ENCODE measurements at places on chromosomes 13 and 19.
A peak's percentile ranks its signal among the peaks of the same experiment; 100 is the strongest.

- DNase-seq, result peak; percentile 13
Observed at GRCh38 chr13:76885203-76886004, 801 bp downstream of the KCTD12 start.

GRCh38 chr19:17778251-17778967 lies 16.5 kb upstream of the B3GNT3 start:
- DNase-seq, result no peak

GRCh38 chr19:17305517-17306284 lies at the start of gene MRPL34:
MRPL34 (plus strand) TSS chr19:17305872; CDS start chr19:17305893, 21 bp downstream.
- DNase-seq, result peak; percentile 93

DNA sequence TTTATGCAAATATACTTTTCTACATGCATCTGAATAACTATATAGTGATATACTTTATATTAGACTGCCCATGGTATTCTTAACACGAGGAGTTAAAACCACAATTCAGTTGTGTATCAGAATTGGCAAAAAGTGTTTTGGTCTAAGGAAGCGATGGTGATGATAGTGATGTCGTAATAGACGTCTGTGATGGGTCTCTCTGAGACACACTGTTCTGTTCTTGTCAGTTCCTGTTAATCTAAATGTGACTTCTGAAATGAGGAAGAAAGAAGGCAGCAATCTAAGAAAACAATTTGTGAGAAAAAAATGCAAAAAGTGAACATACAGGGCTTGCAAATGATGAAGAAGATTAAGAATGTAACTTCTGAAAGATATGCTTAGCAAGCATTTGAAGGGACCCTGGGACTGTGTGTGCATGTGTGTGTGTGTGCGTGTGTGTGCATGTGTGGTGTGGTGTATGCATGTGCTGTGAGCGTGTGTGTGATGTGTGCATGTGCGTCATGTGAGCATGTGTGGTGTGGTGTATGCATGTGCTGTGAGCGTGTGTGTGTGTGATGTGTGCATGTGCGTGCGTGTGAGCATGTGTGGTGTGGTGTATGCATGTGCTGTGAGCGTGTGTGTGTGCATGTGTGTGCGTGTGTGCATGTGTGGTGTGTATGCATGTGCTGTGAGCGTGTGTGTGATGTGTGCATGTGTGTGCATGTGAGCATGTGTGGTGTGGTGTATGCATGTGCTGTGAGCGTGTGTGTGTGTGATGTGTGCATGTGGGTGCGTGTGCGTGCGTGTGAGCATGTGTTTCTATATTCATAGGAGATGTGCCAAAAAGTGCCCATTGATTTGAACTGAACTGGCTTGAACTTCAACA lies 131.8 kb downstream of the IRS2 start:
- no peak for DNase-seq

DNA sequence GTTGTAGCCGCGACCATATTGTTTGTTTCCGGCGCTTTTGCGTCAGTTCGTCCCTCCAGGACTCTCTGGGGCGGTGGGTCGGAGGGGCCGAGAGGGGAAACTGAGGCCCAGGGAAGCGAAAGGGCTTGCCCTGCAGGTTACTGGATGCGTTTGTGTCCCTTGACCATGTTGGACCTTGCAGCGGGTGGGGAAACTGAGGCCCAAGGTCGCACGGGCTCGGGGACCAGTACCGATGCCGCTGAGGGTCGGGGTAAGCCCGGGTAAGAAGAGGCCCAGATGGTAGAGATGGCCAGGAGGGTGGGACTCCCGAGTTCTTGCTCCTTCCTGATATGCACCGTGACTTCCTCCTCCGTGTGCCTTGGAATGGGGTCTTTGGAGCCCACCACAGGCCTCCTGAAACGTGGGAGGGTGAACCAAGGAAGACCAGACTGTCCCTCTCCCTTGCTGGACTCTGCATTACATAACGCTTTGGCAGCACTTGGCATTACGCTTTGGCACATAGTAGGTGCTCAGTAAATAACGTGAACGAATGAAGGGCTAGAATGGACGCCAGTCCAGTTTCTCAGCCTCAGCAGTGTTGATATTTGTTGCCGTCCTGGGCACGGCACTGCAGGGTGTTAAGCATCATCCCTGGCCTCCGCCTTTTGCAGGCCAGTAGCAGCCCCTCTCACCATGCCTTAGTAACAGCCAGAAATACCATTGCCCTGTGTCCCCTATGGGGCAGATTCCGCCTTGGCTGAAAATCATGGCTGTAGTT lies 743 bp downstream of the CHAF1A start:
- no peak for DNase-seq

- no peak for DNase-seq
Observed at GRCh38 chr13:113129921-113130750, 7.5 kb downstream of the F10 start.

DNA sequence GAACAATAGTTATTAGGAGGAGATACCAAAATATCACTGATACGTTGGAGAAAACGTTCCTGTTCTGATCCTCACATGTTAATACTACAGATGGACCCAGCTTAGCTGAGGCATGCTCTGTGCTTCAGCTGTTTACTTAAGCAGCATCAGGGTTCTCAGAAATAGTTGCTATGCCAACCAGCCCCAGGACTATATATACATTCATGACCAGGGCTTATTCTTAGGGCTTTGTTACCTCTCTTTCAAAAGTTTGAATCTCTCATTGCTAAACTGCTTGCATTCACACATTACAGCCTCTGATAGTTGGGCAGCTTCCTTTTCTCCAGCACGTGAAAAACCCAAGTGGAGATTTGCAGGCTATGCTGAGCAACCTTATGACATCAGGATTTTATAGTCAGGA lies 800.4 kb downstream of the DIAPH3 start:
- no peak for DNase-seq

- DNase-seq, result no peak
Observed at GRCh38 chr19:1206864-1207450, 1.4 kb downstream of the STK11 start.

- no peak for DNase-seq
Observed at GRCh38 chr19:5326545-5326944, 14.1 kb downstream of the PTPRS start.

- no peak for DNase-seq
Observed at GRCh38 chr13:20198781-20199180, 6.0 kb upstream of the GJB2 start.

DNA sequence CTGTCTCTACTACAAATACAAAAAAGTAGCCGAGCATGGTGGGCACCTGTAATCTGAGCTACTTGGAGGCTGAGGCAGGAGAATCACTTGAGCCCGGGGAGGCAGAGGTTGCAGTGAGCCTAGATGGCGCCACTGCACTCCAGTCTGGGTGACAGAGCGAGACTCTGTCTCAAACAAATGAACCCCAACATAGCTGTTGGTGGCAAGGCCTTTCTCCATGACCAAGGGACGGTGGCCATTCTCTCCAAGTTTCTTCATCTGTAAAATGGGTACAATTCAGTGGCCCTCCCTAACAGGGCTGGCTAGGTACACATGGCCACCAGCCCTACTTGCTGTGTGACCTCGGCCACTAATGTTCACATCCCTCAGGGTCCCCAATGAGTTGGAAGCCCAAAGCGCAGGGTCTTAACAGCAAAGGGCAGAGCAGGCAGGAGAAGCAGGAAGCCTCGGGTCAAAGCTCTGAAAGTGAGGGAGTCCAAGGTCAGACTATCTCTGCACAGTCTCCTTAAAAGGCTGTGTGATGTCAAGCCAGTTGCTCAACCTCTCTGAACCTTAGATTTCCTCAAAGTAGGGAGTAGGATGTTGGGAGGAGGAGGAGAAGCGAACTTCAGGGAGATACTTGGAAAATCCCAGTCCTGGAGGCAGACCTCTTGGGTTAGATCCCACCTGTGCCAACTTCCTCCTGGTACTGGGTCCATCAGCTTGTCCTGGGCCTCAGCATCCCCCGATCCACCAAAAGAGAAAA lies 2.7 kb downstream of the JUND start:
- DNase-seq, result no peak

GRCh38 chr13:93180356-93180969 lies 46.1 kb upstream of the GPC6 start:
- DNase-seq, result no peak

DNA sequence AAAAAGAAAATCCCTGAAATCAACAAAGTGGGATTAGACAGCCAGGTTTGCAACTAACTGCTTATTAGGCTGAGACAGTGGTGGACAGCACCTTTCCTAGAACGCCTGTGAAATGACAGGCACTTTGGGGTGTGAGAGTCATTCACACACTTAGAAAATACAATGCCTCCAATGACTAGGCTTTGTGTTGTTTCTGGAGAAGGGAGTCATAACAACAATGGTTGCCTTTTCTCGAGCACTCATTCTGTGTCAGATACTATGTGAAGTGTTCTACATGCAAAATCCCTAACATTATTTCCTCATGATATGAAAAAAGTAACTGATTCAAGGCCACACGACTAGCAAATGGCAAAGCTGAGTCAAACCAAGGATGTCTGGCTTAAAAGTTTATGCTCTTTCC lies 41.2 kb downstream of the SACS start:
- DNase-seq, result no peak

DNA sequence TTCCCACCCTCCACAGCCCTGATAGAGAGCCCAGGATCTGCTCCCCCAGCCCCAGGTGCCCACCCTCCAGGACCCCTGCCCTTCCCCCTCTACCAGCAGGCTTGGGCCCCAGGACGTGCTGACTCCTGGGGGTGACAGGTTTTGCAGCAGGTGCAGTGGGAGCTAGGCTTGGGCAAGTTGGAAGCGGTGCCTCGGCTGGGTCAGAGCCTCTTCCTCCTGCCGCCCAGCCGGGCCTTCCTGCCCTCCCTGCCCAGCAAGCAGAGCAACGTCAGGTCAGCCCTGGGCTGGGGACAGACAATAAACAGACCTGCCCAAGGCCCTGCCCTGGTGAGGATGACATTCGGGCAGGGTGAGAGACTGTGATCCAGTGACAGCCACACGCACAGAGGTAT lies 9.2 kb upstream of the NCCRP1 start:
- no peak for DNase-seq

- no peak for DNase-seq
Observed at GRCh38 chr19:54335164-54335563, 3.8 kb downstream of the LILRA4 start.

GRCh38 chr13:111304603-111305289 lies 15.7 kb upstream of the TEX29 start:
- no peak for DNase-seq

- DNase-seq, result no peak
Observed at GRCh38 chr13:43244481-43244880, 221.1 kb downstream of the DNAJC15 start.

GRCh38 chr13:49620170-49620621 lies 8.1 kb upstream of the ARL11 start:
- no peak for DNase-seq

- no peak for DNase-seq
Observed at GRCh38 chr13:20623000-20623399, 56.0 kb downstream of the IFT88 start.

GRCh38 chr13:97111756-97112155 lies 110.4 kb upstream of the MBNL2 start:
- no peak for DNase-seq

GRCh38 chr13:36282821-36283432 lies 14.7 kb downstream of the CCDC169 start:
- no peak for DNase-seq

- no peak for DNase-seq
Observed at GRCh38 chr13:50780201-50781015, 63.1 kb downstream of the DLEU7 start.

DNA sequence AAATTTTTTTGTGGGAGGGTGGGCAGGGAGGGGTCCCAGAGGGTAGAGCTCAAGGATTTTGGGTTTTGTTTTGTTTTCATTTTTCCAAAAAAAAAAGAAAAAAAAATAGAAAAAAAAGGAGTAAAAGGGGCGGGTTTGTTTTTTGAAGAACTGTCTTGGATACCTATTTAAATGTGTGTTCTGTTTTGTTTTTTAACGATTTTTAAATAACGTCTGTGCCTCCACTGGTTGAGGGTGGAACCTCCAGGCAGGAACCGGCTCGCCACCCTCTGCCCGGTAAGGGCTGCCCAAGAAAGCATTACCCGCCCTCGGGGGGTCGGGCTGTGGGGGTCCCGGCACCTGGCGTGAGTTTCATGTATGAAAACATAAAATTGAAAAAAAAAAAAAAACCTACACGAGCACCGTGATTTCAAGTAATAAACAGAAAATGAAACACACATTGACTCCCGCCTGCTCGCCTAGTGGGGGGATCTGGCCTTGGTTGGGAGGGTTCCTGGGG lies 10.4 kb downstream of the MIDN start:
- no peak for DNase-seq

DNA sequence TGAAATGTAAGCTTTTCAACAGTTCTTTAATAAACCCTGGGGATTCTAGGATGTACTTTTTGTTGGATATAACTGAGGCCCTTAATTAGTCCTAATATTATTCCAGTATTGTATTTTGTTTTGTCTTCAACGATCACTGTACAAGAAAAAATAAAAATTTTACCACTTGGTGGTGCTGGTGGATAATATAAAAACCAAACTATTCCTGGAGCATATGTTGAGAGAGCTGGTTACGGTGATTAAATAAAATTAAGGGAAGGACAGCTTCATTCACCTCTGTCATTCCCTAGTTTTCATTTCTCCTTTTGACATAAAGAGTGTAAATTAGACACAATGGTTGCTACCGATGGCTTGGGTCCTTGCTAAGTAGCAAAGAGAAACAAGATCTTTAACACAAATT lies 598.6 kb upstream of the PCDH20 start:
- no peak for DNase-seq

DNA sequence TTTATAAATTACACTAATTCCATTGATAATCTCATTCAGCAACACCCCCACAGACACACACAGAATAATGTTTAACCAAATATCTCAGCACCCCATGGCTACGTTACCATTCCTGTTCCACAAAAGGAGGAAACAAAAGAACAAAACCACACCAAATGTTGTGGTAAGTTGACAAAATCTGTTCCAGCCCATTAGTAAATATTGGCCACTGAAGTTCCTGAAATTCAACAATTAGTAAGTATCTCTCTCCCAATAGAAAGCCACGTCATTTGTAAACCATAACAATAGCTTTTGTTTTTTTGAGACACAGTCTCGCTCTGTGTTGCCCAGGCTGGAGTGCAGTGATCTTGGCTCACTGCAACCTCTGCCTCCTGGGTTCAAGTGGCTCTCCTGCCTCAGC lies 2.3 kb upstream of the FCAR start:
- DNase-seq, result no peak

DNA sequence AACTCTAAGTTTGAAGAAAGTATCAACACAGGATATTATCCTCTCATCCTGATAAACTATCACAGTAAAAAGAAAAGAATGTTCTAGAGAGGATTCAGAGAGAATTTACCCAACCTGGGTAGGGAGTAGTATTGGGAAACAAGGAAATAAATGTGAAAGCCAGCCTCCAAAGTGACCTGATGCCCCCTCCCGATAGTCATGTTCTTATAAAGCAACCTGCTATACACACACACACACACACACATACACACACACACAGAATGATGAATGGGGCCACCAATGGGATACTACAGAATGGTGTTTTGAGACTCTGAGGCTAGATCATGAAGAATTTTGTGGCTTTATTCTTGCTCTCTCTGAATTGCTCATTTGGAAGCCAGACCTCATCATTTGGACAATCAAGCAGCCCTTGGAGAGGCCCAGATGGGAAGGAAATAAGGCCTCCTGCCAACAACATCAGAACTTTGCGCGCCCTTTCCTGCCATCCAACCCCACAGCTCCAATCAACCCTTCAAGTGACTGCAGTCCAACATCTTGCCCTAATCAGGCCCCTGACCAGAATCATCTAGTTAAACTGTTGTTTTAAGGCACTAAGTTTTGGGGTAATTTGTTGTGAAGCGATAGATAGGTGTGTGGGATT lies 807.9 kb upstream of the ARGLU1 start:
- DNase-seq, result no peak

GRCh38 chr19:10452726-10453618 lies 32.6 kb downstream of the PDE4A start:
- DNase-seq, result no peak

GRCh38 chr19:42662712-42663111 lies 68.0 kb upstream of the CEACAM8 start:
- no peak for DNase-seq

GRCh38 chr19:45098521-45099466 lies 5.8 kb downstream of the PPP1R37 start:
- DNase-seq, result no peak

Data from T-helper 22 cell (primary cell).